Pancreas (tissue), 10 donors: ENCODE measurements at places on chromosomes 2 and 18. TPM values are rescaled to one million over a fixed set of nuclear protein-coding genes. Genes with fewer than 3 reads are reported as not detected.

The COLEC11 gene
- total RNA-seq = 2.4 TPM

The ITPRIPL1 gene
- total RNA-seq = 0.58 TPM

The AQP12B gene
- total RNA-seq = 150 TPM

The SETBP1 gene
- total RNA-seq = 16.6 TPM

GRCh38 chr2:129885735-129886134 lies 93.7 kb upstream of the RAB6C start:
- no peak for DNase-seq

GRCh38 chr2:52210161-52210560 lies 1178.2 kb upstream of the NRXN1 start:
- DNase-seq = no peak

- no peak for DNase-seq
These were observed 317.6 kb downstream of the LNPK start for GRCh38 chr2:175684466-175684865.

- DNase-seq = no peak
These were observed 335 bp downstream of the HES6 start for GRCh38 chr2:238239543-238239862.

DNA sequence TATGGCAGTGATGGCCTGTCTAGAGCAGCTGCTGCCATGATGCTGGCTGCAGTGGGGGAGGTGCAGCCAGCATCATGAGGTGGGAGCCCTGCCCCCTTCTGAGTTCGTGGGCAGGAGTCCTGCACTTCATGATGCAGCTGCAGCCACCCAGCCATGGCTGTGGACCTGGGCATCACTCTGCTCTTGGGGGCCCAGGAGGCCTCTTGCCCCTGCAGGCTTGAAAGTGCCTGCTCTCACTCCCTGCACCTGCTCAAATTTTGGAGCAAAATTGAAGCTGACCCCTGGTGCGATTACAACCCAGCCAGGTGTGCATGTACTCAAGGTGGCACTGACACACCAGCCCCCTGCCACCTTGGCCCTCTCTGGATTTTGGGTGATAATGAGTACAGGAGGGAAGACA lies 712.9 kb downstream of the NUP35 start:
- DNase-seq = no peak

DNA sequence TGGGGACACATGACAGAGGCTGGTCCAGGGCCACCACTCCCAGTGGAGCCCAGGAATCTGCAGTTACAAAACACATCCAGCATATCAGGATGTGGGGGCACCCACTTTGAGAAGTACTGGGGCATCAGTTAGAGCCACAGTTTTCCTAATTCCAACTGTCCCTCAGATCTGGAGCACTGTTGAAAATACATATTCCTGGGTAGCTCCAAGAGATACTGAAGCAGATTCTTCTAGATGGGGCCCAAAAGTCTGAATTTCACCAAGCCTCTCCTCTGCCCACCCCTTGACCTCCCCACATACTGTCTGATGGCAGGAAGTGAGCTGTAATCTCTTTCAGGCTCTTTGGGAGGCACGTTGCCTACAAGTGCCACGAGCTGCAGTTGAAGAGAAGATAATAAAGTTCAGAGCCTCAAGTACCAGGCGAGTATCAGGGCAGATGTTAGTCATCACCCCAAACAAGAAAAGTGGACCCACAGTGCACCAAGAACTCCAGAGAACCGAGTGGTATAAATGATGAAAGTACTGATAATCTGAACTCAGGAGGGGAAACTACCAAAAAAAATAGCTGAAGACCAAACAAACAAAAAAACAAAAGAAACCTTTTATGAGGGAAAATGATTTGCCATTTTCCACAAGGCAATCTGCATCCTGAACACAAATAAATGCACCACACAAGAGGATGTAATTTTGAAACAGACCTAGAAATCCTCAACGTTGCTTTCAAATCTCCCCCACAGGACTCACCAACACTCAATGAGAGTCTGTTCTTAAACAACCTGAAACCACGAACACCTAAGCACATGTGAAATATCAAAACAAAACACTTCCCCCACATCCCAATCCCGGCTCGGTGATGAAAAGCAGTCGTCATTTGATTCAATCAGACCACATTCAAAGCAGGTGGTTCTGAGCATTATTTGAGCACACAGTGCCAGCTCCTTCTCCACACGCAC lies 98.7 kb downstream of the TCF4 start:
- no peak for DNase-seq

GRCh38 chr2:169933124-169933711 lies 106.0 kb downstream of the UBR3 start:
- no peak for DNase-seq

DNA sequence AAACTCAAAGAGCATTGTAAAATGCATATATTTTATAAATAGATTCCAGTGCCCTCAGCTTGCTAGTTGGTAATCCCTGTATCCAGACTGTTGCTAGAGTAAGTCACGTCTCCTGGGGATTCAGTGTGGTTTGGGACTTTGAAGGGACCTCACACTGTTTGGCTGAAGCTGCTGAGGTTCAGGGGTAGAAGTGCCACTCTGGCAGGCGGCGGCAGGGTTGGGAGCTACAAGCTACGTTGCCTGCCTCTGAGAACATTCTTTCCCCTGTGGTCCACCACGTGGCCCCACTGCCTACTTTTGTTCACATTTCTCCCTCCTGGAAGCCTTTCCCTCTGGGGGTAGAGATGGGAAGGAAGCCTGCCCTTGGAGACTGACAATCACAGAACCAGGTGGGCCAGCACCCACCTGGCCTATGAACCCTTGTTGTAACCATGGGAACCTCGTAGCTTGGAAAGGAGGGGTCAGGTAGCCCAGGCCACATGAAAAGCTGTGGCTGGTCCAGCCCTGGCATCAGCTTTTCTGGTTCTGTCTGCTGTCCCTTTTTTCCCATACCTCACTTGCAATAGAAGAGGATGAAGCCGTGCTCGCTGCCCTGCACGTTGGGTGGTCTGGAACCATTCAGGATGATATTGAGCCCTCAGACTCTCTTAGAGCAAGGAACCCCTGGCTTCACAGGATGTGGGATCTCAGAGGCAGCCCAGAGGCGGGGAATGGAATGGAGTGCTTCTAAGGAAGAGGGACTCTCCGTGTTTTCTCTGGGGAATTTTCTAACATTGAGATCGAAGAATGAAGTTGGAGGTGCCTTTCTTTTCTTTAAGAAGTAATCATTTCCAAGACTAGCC lies 2.9 kb downstream of the RNF144A start:
- DNase-seq = no peak

- DNase-seq = no peak
These were observed 51.3 kb downstream of the THNSL2 start for GRCh38 chr2:88221365-88221942.

GRCh38 chr2:178579006-178579405 lies 98.7 kb downstream of the PLEKHA3 start:
- no peak for DNase-seq

GRCh38 chr2:45681675-45682074 lies 30.2 kb downstream of the PRKCE start:
- no peak for DNase-seq

GRCh38 chr2:40716879-40717278 lies 265.0 kb upstream of the SLC8A1 start:
- DNase-seq = no peak

DNA sequence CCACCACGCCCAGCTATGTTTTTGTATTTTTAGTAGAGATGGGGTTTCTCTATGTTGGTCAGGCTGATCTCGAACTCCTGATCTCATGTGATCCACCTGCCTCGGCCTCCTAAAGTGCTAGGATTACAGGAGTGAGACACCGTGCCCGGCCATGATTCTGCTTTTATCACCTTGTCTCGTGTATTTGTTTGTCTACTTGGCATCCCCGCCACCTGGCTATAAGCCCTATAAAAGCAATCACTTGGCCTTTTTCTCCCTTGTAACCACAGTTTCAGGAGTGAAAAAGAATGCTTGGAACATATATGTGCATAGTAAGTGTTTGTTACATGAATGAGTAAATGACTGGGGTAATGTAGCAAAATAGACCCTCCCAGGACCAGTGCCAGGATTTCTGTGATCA lies 77.5 kb upstream of the PAPOLG start:
- DNase-seq = peak; percentile 11
